Stomach (tissue), 19 donors: ENCODE measurements at places on chromosomes 2 and 18. TPM values are rescaled to one million over a fixed set of nuclear protein-coding genes. Genes with fewer than 3 reads are reported as not detected.

DNA sequence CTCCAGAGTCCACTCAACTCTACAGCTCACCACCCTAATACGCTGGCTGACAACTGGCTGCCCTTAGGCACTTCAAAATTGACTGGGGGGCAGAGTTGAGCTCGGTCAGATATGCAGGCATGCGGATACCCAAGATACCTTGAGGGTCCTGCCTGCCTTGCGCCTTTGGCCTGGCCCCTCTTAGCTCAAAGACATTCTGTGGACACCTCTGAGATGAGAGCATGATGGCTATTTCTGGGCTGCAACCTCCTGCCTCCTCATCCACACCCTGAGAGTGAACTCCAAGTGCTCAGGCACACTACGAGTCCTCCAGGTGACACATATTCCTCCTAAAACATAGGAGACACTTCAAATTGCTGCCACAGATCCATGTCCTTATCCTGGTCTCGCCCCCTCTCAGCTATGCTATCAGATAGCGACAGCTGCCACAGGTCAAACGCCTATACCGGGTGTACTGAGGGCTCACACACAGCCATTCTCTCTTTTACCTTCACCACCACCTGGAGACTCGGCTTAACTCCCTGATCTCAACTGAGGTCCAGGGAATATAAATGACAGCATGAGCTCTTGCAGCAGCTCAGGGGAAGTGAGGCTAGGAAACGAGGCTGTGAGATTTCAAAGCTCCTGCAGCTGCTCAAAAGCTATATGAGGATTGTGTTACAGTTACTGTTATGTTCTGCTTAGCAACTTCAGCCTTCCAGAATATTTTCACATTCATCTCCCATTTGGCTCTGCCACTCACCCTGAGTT lies 60.5 kb upstream of the TEX51 start:
- peak; percentile 47 for DNase-seq

- DNase-seq, result no peak
Measured at GRCh38 chr2:166384774-166385173, 9.0 kb upstream of the SCN9A start.

GRCh38 chr2:237955640-237956401 lies 11.0 kb upstream of the UBE2F start:
- DNase-seq, result peak; percentile 61

GRCh38 chr2:44450082-44450481 lies 88.3 kb downstream of the CAMKMT start:
- DNase-seq, result no peak

GRCh38 chr2:85741211-85741832 lies 12.5 kb upstream of the ATOH8 start:
- peak; percentile 62 for DNase-seq

DNA sequence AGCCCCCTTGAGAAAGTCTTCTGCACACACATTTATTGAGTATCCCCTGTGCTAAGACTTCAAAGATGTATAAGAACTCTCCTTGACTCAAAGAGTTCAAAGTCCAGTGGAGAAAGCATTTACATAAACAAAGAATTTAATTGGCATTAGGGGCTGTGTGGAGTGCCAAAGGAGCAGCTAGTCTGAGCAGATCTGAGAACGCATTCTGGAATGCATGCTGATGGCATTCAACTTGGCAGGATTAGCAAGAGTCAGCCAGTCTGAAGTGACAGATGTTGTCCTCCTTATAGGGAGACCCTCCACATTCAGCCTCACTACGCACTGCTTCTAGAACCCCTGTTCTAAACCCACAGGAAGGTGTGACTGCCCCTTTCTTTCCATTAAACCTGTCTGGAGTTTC lies 191.5 kb downstream of the RAD51AP2 start:
- DNase-seq, result no peak

- DNase-seq, result no peak
Measured at GRCh38 chr2:127721978-127722355, 20.7 kb downstream of the SFT2D3 start.

DNA sequence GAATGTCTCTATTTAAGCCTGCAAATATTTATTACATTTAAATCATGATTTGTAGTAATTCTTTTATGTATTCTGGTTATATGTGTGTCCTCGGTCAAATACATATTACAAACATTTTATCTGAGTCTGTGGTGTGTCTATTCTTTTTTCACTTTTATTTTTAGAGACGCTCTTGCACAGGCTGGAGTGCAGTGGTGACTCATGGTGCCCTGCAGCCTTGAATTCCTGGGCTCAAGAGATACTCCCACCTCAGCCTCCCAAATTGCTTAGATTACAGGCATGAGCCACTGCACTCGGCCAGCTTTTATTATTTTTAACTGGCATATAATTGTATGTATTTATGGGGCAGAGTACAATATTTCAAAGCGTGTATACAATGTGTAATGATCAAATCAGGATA lies 47.5 kb downstream of the ARID5A start:
- no peak for DNase-seq

DNA sequence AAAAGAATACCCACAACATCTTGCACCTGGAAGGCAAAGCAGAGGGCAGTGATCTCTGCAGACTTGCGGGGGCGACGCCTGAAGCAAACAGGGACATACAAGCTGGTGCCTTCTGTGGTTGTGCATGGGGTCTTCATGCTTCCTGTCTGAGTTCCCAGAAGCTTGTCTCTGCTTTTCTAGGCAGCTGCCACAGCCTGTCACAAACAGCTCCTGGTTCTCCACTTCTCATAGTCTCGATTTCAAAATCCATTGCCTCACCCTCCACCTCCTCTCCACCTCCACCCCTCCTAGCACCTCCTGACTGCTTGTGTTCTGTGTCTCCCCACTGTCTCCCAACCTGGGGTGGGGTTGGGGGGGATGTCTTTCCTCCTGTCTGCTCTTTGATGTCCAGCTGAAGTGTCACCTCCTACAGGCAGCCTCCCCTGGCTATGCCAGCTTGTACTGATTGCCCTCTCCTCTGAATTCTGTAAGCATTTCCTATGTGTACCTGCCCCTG lies 1.7 kb upstream of the PROC start:
- no peak for DNase-seq

DNA sequence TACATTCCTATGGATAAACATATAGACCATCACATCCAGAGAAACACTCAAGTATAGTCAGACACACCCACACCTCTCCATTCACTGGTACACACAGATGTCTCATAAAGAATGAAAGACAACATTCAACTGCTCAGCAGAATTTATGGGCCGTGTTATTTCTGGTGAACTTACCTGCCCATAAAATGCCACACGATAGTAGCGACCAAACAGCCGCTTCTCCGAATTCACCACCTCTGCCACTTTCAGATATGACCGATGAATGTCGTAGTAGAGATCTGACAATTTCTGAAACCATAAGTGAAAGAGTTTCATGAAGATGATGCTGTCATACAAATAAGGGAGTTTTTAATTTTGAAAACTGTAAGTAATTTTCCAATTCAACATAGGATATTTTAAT lies 70.7 kb upstream of the CCDC195 start:
- no peak for DNase-seq

- DNase-seq, result peak; percentile 80
Measured at GRCh38 chr2:203328760-203329540, 756 bp downstream of the ABI2 start.

DNA sequence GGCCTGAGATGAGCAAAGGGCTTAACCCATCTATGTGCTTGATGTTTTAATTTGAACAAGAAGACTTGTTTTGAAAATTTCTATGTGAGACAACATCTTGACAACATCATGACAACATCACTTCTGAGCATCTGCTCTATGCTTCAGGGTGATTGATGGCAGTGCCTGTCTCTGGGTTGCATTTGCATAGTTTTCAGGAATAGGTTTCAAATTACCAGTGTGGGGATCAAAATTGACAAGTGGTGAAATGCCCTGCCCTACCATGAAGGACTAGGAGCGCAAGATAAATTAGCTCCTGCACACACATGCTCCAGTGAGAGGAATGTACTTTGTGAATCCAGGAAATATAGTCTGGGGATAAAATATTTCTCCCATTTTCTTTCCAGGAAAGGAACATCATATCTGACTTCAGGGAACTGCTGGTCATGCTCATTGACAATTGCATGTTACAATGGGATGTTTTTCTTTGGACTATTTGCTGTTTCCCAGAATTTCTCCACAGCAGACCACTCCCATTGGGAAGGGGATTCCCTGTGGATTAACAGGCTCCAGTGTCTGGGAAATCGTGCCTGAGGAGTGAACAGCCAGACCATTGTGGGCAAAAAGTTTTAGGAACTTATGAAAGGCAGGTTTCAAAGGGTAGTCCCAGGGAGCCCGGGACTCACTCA lies 45.3 kb upstream of the IL1R2 start:
- no peak for DNase-seq

- no peak for DNase-seq
Measured at GRCh38 chr18:46156124-46156745, 52.0 kb downstream of the HAUS1 start.

- DNase-seq, result no peak
Measured at GRCh38 chr18:71809711-71810110, 734.4 kb downstream of the CBLN2 start.

GRCh38 chr2:79861059-79861374 lies 348.2 kb downstream of the CTNNA2 start:
- no peak for DNase-seq

GRCh38 chr2:227311861-227312506 lies 13.1 kb upstream of the MFF start:
- DNase-seq, result no peak

DNA sequence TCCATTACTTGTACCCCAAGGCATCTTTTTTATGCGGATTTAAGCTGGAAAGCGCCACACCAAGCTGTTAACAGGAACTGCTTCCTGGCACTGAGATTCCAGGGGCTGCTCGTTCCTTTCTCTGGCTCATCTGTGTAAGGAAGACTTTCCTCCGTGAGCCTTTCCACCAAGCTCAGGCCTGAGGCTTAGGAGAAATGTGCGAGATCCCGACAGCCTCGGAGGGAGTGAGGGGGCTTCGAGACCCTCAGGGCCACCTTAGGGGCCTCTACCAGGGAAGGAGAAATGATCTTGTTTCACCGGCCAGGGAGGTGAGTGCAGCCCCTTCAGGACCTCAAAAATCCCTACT lies 17.1 kb downstream of the B3GNT7 start:
- no peak for DNase-seq

- peak; percentile 49 for DNase-seq
Measured at GRCh38 chr2:215619989-215620388, 184.1 kb upstream of the FN1 start.

Gene KANSL3
- 13.6 TPM for polyA plus RNA-seq

Gene GPR39
- polyA plus RNA-seq, result 3.0 TPM

Gene ATP5MC3
- polyA plus RNA-seq, result 377 TPM

Gene UGT1A10
- 1.8 TPM for polyA plus RNA-seq

Gene RAB12
- polyA plus RNA-seq, result 14.8 TPM
